NCI-H1436 treated with DMSO at 0.1 percent for 48 hours (cell line): ENCODE measurements at places on chromosomes 7 and 10.

DNA sequence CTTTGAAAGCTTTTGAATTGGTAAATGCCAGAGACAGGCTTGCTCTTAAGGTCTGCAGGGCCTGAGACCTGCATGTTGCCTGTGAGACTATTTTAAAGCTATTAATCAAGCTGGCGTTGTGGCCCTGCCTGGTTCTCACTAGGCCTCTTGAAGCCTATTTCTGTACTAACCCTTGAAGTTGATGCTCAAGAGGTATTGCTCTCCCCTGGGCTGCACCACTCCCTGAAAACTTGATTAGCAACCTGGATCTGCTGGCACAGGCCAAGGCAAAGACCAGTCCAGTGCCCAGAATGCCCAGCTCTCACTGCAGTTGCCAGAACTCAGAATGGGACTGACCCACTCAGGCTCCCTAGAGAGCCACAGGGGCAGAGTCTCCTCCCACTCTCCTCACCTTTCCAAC is 220.0 kb upstream of the MEOX2 start:
- no peak for DNase-seq

DNA sequence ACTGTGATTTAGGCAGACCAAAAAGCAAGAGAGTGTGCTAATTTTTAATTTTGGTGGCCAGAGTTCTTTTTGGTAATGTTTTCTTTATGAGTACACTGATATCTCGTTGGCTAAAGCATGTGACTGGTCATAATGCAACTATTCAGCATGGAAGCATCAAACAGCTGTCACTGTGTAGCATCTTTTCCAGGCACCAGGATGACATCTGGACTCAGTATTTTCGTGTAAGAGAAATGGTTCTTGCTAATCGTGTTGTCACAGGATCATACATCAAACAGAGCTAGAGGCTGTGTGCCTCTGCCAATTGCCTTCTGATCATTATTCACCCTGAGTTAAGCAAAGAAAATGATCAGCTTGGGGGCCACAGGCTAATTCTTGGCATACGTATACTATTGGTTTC is 118.9 kb downstream of the SND1 start:
- no peak for DNase-seq

DNA sequence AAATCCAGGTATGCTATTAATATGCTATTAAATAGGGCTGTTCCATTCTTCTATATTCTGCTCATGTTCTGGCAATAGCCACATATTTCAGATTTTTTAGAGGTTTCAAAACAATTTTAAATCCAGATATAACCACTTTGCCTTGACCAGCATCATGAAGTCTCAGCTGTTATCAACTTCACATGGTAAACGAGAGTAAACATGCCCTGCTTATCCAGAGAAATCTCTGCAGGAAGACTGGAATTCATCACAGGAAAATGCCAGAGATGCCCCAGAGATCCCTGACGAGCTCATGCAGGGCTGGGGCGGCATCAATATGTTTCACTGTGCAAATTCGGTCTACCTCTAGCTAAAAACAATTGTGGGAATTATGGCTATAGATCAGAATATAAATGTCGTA is 126.5 kb downstream of the FANK1 start:
- no peak for DNase-seq

- DNase-seq = no peak
Observed at GRCh38 chr10:5949009-5949759, 28.2 kb downstream of the IL15RA start.
